ENCODE measurements at places on chromosomes 7 and 10.

DNA sequence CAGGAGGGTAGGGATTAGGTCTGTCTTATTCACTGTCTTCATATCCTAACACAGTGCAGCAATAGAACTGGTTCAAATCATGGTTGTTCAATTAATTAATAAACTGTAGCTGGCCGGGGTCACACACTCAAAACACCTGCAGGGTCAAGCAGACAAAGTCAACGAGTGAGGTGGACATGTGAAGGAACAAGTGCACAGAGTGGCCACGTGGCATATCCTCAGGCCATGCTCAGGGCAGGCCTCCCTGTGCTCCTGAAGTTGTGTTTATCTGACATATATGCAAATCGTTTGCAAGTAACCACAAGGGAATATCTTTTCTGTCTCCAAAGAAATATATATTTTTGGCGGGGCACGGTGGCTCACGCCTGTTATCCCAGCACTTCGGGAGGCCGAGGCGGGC is 98.5 kb upstream of the ZMIZ1 start:
- no peak for DNase-seq

- DNase-seq: no peak
These were observed 2.9 kb downstream of the MNX1 start for GRCh38 chr7:157007470-157008066.

DNA sequence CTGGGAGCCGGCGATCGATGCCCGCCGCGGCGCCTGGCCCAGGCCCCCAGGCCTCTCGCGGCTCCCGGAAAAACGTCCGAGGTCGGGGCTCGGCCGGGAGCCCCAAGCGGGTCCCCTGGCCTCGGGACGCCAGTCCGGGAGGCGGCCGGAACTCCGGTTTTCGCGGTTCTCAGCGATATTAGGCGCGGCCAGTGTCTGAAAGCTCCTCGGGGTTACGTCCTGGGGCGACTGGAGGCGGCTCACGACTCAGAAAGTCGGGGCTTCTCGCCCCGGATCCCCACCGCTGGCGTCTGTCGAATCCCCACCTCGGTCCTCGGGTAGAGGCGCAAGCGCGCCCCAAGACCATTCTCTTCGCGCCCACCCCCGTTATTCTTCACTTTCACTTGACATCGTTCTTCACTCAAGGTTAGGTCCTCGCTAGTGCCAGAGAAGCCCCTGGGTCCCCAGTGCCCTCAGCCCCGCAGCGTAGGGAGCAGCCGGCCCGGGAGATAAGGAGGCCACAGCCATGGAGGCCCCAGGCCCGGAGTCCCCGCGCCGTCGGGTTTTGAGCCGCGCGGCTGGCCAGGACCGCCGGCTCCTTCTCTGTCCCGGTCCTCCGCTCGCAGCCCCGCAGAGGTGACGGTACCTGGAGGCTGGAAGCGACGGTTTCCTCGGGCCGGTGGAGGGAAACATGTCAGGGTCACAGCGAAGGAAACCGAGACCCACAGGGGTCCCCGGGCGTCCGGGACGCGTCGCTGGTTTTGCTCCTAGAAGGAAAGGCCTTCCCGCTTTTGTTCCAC is 35.2 kb upstream of the EBLN1 start:
- DNase-seq: peak; percentile 69

- peak; percentile 57 for DNase-seq
These were observed 558.8 kb upstream of the GALNT17 start for GRCh38 chr7:70573071-70573661.

GRCh38 chr7:30900053-30900452 is 11.6 kb upstream of the AQP1 start:
- DNase-seq: no peak

DNA sequence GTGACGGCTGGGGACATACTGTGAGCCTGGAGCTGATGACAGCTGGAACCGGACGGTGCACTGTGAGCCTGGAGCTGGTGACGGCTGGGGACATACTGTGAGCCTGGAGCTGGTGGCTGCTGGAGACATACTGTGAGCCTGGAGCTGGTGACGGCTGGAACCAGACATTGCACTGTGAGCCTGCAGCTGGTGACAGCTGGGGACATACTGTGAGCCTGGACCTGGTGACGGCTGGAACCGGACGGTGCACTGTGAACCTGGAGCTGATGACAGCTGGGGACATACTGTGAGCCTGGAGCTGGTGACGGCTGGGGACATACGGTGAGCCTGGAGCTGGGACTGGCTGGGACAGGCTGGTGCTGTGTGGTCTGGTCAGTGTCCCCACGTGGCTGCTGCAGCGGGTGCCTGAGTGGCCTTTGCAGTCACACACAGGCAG is 47.9 kb downstream of the PTPRN2 start:
- DNase-seq: no peak

DNA sequence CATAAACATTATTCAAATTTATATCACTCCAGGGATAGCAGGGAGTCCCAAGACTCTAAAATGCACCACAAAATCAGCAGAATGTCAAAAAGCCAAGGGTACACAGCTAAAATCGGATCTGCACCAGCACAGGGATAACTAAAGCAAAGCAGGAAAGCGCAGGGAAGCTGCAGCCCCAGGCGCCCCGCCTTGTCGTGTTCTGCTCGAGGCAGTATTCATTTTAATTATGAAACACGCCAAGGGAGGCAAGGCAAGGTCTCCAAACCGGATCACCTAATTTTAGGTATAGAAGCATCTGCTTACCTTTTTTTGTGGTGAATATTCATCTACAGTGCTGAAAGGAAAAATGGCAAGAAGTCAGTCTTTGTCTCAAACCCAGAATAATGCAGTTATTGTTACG is 199.4 kb downstream of the RAPGEF5 start:
- no peak for DNase-seq

DNA sequence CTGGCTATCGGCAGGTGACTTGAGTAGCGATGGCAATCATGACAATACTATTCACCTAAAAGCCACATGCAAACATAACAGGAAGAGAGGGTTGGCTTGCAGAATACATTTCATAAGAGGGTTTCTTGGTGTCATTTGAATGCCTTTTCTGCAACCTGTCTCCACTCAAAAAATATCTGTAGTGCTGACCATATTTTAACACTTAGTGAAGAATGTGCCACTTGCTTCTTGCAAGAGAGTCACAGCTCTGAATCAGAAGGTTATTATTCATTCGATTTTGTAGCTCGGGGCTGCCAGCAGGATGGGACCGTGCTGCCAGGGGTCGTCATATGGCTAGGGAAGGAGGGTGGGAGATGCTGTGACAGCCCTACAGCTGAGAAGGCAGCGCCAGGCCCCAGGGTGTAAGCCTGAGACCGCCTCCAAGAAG is 152.0 kb upstream of the PITRM1 start:
- no peak for DNase-seq

DNA sequence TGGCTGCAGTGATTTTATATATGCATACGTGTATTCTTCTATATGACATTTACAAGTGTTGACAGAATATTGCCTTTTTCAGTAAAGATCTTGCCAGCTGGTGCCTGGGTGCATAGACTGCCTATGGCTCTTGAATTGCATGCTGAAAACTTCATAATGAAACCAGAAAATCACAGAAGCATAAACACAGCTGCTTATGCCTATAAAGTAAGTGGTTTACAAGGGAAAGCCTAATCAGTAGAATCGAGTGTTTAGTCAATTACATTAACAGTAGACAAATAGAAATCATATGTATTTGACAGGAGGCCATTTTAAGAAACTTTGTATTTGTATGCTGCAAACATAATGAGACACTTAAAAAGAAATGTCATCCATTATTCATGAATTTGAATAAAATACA is 82.5 kb downstream of the TMEM168 start:
- DNase-seq: no peak

DNA sequence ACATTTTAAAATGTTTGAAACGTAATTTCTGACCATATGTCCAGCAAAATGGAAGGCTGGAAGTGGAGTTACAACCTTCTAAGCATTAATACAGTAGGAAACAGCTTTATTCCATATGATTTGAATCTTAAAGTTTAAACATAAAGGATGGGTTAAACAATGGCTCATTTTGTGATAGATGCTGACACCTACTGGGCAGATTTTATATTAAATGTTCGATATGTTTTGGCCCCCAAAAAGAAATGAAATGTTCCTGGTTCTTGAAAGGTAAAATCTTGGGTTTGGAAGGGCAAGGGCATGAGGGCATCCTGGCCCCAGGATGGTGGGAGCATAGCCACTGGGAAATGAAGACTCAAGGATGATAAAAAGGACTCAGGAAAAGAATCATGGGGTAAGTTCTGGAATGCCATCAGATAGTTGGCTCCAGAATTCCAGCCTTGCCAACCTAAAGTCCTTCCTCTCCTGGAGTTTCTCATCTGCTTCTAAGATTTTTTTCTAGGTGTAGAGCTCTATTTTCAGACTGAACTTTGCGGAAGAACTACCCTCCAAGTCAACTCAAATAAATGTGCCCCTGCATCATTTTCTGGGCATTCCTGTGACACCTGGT is 34.6 kb upstream of the SLC35G1 start:
- no peak for DNase-seq

DNA sequence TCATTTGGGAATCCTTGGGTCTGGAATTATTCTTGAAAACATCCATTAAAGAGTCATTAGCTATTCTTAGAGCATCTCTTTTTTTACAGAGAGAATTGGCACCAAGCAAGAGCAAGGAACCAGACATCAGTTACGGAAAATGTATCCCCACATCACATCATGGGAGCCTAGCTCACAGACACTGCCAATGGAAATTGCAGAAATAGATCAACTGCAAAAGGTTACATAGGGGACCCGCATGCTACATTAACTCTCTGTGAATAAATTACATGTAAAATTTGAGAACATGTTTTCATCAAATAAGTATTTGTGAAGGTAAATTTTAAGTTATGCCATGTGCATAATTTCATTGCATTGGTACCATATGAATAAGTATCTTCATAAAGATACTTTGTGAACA is 224.8 kb downstream of the ZNF248 start:
- no peak for DNase-seq

- DNase-seq: no peak
These were observed 46.3 kb downstream of the EGFR start for GRCh38 chr7:55065079-55065478.

DNA sequence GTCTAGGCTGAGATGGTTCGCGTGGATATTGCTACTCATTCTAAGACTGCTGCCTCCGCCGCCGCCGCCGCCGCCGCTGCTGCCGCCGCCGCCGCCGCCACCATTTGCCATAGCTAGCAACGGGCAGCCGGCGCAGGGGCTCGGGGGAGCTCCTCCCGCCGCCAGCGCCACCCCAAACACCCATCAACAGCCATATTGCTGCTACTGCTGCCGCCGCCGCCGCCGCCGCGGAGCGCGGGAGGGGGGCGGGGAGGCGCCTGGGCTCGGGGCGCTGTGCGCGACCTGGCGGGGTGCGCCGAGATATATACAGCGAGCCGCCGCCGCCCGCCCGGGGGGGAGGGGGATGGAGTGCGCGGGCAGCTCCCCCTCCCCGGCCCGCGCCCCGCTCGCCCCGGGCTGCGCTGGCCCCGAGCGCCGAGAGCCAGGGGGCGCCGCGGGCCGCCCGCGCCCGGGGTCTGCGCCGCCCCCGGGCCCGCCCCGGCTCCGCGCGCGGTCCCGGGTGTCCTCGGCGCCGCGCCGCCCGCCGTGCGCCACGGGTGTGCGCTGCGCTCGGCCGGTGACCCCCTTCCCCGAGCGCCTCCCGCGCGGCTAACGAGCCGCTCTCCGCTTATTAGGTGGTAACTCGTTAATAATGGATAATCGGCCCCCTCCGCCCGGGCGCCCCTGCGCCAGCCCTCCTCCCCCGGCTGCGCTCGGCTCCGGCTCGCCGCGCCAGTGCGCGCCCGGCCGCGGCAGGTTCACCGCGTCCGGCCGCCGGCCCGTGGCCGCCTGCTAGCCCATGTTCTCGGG is at the start of gene KCNMA1:
Gene KCNMA1 (minus strand): TSS at position 277 of the 789 bp plus-strand sequence.
- no peak for DNase-seq

- no peak for DNase-seq
These were observed 510.2 kb upstream of the KLF6 start for GRCh38 chr10:4294996-4295792.

GRCh38 chr10:8498881-8499280 is 444.4 kb downstream of the GATA3 start:
- DNase-seq: no peak

GRCh38 chr10:75450644-75451640 is 19.5 kb downstream of the LRMDA start:
- no peak for DNase-seq

Data from putamen (tissue), 1 donor.